ENCODE measurements at places on chromosomes 2 and 18.

DNA sequence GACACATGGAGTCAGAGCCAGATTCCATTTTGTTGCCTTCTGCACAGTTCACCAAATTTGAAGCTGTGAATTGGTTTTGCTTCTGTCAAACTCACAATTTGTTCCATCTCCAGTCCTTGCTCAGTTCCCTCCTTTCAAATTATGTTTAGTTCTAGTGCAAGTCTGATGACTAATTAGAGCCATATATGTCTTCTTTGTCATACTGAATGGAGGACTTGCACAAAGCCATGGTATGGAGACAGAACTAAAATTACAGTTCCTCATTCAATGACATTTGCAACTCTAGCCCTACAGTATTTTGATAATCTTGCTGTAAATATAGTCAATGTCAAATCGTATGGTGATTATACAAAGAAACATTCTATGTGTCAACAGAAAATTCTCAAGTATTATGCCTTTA lies 936.9 kb upstream of the CELF4 start:
- no peak overlapping the region for H3K27ac ChIP-seq
- H3K36me3 ChIP-seq: no peaks in the 10 kb centered on the region
- H3K27me3 ChIP-seq: no peaks in the 10 kb centered on the region
- no peaks in the 10 kb centered on the region for H3K4me1 ChIP-seq
- H3K4me3 ChIP-seq: no peak overlapping the region

- H3K27ac ChIP-seq: no peak overlapping the region
- H3K36me3 ChIP-seq: no peaks in the 10 kb centered on the region
- DNase-seq: no peak
- H3K4me1 ChIP-seq: no peaks in the 10 kb centered on the region
- H3K4me3 ChIP-seq: no peak overlapping the region
Measured at GRCh38 chr2:207285473-207285815, 119.7 kb upstream of the KLF7 start.

- no peaks in the 10 kb centered on the region for H3K36me3 ChIP-seq
- no peaks in the 10 kb centered on the region for H3K4me1 ChIP-seq
- H3K27me3 ChIP-seq: no peaks in the 10 kb centered on the region
- no peak for DNase-seq
- H3K27ac ChIP-seq: no peak overlapping the region
Measured at GRCh38 chr2:159859583-159859982, 61.6 kb upstream of the CD302 start.

DNA sequence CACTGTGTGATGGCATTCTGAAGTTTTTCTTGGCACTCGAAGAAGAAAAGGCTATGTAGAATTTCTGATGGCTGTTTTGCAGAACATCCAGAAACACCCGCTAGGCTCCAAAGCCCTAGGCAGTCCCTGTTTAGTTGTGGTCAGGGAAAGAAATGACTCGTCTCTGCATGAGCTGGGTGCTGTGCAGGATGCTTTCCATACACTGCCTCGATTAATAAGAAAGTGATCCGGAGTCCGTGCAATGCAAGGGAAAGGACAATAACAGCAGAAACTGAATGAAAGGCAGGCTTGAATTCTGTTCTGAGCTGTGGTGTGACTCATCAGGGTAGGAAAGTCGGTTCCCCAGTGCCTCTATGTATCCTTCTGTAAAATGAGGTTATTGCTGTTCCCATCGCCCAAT lies 18.7 kb downstream of the MAPRE3 start:
- H3K36me3 ChIP-seq: no peaks in the 10 kb centered on the region
- H3K4me3 ChIP-seq: no peak overlapping the region
- H3K27ac ChIP-seq: no peak overlapping the region
- no peaks in the 10 kb centered on the region for H3K4me1 ChIP-seq
- DNase-seq: no peak

DNA sequence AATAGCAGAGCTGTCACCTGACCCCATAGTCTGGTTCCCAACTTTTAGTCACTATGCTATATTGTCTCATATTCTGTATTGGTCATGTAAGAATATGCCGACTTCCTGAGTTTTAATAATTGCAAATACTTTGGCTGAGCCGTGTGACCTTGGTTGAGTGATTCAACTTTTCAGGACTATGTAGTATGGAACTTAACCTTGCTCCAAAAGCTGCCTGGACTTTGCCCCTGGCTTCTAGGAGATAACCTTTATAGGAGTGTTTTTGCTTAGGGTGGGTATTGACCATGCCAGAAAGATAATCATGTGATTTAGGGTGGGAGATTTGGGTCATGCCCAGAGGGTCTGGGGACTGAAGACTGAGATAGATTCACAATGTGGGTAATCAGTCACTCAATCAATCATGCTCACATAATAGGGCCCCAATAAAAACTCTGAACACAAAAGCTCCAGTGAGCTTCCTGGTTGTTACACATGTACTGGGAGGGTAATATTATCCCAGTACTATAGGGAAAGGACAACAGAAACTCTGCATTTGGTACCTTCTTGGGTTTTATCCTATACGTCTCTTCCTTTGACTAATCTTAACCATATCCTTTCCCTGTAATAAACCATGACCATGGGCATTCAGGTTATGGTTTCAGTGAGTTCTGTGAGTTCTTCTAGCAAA lies 235.6 kb downstream of the RNF152 start:
- no peak overlapping the region for H3K27ac ChIP-seq
- no peaks in the 10 kb centered on the region for H3K27me3 ChIP-seq
- DNase-seq: no peak
- no peaks in the 10 kb centered on the region for H3K4me1 ChIP-seq
- H3K36me3 ChIP-seq: no peaks in the 10 kb centered on the region

GRCh38 chr18:23324056-23324811 lies 128.9 kb upstream of the RIOK3 start:
- no peaks in the 10 kb centered on the region for H3K27me3 ChIP-seq
- no peaks in the 10 kb centered on the region for H3K36me3 ChIP-seq
- DNase-seq: no peak
- no peak overlapping the region for H3K27ac ChIP-seq
- H3K4me3 ChIP-seq: no peak overlapping the region
- no peaks in the 10 kb centered on the region for H3K4me1 ChIP-seq

DNA sequence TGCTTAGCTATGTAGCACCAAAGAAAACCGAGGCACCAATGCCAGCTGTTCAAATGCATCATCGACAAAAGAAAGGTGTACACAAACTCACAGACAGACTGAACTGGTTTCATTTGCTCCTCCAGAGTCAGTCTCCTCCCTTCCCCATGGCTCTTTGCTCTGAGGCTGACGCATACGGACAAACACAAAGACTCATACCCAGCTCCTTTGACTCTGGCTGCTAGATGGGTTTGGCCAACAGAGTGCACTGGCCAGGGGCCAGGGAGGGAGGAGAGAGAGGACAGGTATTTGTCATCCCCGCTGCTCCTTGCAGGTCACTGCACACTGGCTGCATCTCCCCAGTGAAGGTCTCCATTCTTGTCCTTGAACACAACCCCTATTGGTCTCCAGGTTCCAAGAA lies 40.7 kb downstream of the DNER start:
- no peak overlapping the region for H3K27ac ChIP-seq
- H3K27me3 ChIP-seq: no peaks in the 10 kb centered on the region
- no peak overlapping the region for H3K4me3 ChIP-seq
- no peaks in the 10 kb centered on the region for H3K36me3 ChIP-seq
- DNase-seq: no peak
- no peaks in the 10 kb centered on the region for H3K4me1 ChIP-seq

DNA sequence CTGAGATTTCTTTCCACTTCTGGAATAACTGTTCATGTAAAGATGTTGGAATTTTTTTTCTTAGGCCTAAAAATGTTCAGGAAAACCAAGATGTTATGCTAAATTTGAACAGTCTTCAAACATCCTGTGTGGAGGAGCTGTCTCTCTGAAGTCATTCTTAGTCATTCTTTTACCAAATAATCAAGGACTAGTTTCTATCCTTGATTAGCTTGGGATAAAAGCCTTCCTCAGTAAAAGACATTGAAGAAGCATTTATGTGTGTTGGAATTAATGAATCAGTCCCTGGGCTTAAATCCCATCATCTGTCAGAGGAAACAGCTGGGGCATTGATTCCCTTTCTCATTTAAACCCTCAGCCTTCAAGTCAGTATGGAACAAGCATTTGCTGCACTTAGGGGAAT lies 300.1 kb upstream of the NXPH2 start:
- H3K36me3 ChIP-seq: no peaks in the 10 kb centered on the region
- H3K27ac ChIP-seq: no peak overlapping the region
- H3K27me3 ChIP-seq: no peaks in the 10 kb centered on the region
- no peak for DNase-seq
- no peak overlapping the region for H3K4me3 ChIP-seq

DNA sequence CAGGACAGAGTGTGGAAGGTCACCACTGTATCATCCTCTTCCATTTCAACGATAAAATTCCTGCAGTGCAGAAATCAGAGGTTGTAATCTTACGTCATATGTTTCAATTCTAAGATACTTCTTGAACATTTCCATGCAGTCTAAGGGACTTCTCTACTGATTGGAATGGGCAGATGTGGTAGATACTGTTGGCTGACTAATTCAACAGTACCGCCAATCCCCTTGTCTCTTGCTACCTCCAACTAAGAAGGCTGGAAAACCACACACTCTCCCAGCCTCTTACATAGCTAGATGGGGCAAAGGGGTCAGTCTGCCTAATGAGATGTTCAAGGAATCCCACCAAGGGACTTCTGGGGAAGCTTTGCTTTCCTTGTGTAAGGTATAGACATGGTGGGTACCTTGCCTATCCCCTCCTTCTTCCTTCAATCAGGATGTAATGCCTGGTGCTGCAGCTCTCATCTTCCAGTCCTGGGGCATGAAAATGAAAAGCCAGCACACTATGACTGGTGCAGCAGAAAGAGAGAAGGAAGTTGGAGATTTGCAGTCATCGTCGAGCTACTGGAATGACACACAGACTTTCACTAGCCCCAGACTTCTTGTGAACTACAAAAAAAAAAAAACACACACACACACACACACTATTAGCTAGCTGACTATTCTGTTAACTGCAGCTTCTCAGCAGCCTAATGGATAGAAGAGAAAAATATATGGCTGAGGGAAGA lies 84.1 kb downstream of the ALPK2 start:
- no peak overlapping the region for H3K27ac ChIP-seq
- no peak overlapping the region for H3K4me3 ChIP-seq
- H3K4me1 ChIP-seq: no peaks in the 10 kb centered on the region
- no peak for DNase-seq
- H3K27me3 ChIP-seq: no peaks in the 10 kb centered on the region

- no peak overlapping the region for H3K27ac ChIP-seq
- H3K4me3 ChIP-seq: no peak overlapping the region
- DNase-seq: no peak
- H3K27me3 ChIP-seq: no peaks in the 10 kb centered on the region
Measured at GRCh38 chr2:75047992-75048625, 89.7 kb downstream of the POLE4 start.

GRCh38 chr2:187214306-187214705 lies 233.7 kb downstream of the CALCRL start:
- H3K4me3 ChIP-seq: no peak overlapping the region
- no peak for DNase-seq
- H3K36me3 ChIP-seq: no peaks in the 10 kb centered on the region
- H3K27ac ChIP-seq: no peak overlapping the region
- no peaks in the 10 kb centered on the region for H3K4me1 ChIP-seq

DNA sequence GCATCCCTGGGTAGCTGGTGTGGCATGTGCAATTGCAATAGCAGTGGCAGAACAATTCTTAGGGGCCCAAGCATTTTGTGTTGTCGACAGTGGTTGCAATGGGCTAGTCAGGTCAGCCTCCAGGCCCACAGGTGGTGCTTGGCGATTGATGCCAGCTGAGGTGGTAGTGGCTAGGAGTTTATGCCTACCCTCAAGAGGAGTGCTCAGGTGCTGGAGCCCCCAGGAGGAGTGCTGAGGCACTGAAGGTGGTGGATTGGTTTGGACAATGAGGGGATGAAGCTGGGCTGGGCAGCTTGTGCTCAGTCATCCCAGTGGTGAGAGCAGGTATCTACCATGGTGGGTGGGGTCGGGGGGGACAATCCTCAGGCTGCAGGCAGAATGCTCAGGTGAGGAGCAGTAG lies 877.9 kb upstream of the TMEFF2 start:
- H3K36me3 ChIP-seq: no peaks in the 10 kb centered on the region
- H3K27me3 ChIP-seq: no peaks in the 10 kb centered on the region
- no peaks in the 10 kb centered on the region for H3K4me1 ChIP-seq
- H3K27ac ChIP-seq: no peak overlapping the region
- H3K4me3 ChIP-seq: no peak overlapping the region

DNA sequence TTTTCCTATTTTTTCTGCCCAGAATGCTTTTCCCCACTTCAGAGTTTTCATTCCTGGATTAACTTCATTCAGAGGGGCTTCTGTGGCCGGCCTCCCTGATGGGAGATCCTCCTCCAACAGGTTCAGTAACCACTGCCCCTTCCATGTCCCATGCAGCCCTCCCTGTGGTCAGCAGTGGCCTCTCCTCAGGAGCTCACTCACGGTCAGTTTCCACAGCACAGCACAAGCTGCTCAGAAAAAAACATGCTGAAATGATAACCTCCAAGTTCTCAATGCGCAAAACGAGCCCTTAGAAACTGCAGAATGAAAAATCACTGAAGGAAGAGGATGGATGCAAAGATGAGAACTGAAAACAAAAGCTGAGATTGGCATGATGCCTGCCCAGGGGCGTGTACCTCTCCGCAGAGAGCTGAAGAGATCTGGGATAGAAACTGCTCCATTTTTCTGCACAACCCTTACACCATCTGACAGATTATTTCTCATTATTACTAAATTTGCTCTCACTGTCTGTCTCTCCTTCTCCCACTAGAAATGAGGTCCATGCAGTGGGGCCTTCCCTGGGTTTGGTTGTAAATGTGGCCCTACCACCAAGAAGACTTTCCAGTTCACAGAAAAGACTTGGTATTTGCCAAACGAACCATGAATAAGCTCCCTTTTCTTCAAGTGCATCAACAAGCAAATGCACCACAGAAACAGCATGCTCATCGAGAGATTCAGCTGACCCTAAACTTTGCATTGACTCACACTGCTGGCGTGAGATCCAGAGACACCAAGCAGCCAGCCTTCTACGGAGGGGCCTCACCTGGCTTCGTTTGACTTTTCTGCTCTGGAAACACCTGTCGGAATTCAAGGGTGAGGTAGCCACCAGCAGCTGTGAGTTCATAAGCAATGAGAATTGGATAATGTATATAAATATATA lies 51.5 kb downstream of the TMEM18 start:
- no peak overlapping the region for H3K27ac ChIP-seq
- H3K4me1 ChIP-seq: no peaks in the 10 kb centered on the region
- no peaks in the 10 kb centered on the region for H3K27me3 ChIP-seq

- no peak for DNase-seq
- no peaks in the 10 kb centered on the region for H3K4me1 ChIP-seq
- no peaks in the 10 kb centered on the region for H3K36me3 ChIP-seq
- H3K4me3 ChIP-seq: no peak overlapping the region
Measured at GRCh38 chr2:149155196-149155969, 116.9 kb downstream of the LYPD6B start.

- no peak overlapping the region for H3K4me3 ChIP-seq
- H3K27ac ChIP-seq: no peak overlapping the region
- no peaks in the 10 kb centered on the region for H3K36me3 ChIP-seq
- peaks cover 12% of the 10 kb centered on the region for H3K4me1 ChIP-seq
- no peaks in the 10 kb centered on the region for H3K27me3 ChIP-seq
Measured at GRCh38 chr2:61423714-61424113, 47.2 kb downstream of the USP34 start.

- DNase-seq: no peak
- H3K36me3 ChIP-seq: no peaks in the 10 kb centered on the region
- no peaks in the 10 kb centered on the region for H3K4me1 ChIP-seq
Measured at GRCh38 chr2:193024791-193025190, 830.1 kb upstream of the TMEFF2 start.
